ENCODE measurements at places on chromosomes 2 and 18.

- DNase-seq: no peak
These were observed 1785.3 kb upstream of the CELF4 start for GRCh38 chr18:39350945-39351344.

GRCh38 chr2:122519366-122519765, 763.9 kb downstream of the TSN start:
- DNase-seq: no peak

- no peak for DNase-seq
These were observed 621.6 kb upstream of the LRRTM1 start for GRCh38 chr2:80926168-80926567.

- no peak for DNase-seq
These were observed 475.8 kb downstream of the TXNL1 start for GRCh38 chr18:56162311-56163265.

DNA sequence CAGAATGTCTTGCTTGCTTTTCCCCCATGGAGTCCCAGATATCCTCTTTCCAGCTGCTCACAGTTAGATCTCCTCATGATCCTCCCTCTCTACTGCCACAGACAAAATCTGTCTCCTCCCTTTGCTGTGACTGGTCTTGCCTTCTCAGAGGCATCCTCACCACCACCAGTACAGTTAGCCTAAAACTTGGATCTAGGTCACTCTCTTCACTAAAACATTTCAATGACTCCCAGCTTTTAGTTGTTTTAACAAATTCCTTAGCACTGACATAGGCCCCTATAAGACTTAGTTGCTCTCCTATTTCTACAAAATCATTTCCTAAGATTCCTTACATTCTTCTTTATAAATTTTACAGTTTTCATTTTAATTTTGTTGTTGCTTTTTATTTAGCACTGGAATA, 734.2 kb upstream of the CHAC2 start:
- DNase-seq: no peak

GRCh38 chr18:42196651-42197050, 241.6 kb downstream of the PIK3C3 start:
- DNase-seq: no peak

GRCh38 chr2:241947876-241948275, 78.3 kb downstream of the RTP5 start:
- DNase-seq: no peak

GRCh38 chr2:206647985-206648384, 5.7 kb downstream of the FAM237A start:
- DNase-seq: no peak

DNA sequence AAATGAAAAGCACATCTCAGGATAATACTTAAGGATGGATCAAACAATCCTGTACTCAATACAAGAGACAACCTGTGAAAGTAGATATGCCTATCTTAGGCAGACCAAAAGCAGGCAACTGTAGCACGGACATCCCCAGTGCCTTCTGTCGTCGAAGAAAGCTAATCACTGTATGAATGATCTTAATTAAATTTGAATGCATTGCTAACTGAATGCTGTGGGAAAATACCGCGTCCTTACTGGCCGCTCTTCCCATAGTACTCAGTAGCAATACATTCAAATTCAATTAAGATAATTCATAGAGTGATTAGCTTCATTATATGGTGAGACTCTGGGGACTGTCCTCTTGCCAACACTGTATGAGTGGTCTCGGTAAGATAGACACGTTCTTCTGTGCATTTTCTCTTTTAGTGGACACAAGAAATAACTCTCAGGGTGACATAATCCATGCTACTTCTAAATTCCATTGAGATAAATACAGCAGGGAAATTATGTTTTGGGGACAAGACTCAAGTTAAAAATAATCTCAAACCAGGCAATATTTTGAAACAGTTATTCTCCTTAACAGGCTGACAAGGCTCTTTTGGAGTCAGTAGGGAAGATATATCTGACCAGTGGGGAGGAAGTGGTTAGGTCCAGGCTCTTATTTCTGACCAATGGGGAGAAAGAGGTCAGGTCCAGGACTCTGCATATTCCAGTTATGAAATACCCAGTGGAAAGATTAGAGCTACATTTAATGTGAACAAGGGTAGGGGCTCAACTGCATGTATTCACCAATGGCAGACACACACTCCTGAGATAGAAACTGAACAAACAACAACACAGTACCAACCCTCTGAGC, 97.3 kb downstream of the DOCK10 start:
- no peak for DNase-seq

DNA sequence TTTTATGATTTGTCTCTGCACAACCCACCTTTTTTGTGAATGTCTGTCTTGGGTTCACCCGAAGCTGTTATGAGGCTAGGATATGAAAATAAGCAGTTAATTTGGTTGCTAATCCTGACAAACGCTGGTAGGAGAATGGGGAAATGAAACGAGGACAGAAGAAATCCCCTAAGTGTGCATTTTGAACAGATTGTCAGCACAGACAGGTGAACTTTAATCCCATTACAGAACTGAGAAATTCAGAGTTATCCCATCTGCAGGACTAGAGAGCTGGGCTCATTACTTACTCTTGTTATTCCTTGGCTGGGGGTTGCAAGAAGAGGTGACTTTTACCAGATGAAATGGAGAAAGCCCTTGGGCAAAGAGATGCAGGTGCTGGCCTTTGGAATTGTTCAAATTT, 123.3 kb upstream of the NYAP2 start:
- DNase-seq: no peak

DNA sequence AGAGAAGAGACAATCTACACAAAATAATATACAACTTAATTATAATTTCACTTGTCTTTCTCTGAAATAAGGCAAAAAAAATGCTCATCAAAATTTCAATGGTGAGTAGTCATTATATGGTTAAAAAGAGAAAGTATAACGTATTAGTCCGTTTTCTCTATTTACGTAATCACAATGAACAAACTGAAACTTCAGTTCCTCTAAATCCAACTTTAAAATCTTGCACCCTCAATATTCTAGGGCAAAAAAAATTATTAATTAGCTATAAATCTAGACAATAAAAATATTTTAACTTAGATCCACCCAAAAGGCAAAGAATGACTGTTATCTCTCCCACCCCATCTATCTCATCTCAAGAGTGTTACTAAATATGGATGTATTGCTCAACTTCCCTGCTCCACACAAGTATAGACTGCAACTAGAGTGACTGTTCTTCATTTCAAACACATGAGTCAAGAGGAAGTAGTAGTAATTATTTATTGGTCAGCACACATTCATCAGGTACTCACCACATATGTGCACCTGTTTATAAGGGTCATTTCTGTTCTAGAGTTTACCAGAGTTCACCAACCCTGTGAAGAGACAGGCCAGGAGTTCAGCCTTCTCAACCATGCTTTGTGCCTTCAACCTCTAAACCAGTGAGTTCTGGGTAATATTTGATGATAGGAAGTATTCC, 36.4 kb downstream of the STK39 start:
- no peak for DNase-seq

DNA sequence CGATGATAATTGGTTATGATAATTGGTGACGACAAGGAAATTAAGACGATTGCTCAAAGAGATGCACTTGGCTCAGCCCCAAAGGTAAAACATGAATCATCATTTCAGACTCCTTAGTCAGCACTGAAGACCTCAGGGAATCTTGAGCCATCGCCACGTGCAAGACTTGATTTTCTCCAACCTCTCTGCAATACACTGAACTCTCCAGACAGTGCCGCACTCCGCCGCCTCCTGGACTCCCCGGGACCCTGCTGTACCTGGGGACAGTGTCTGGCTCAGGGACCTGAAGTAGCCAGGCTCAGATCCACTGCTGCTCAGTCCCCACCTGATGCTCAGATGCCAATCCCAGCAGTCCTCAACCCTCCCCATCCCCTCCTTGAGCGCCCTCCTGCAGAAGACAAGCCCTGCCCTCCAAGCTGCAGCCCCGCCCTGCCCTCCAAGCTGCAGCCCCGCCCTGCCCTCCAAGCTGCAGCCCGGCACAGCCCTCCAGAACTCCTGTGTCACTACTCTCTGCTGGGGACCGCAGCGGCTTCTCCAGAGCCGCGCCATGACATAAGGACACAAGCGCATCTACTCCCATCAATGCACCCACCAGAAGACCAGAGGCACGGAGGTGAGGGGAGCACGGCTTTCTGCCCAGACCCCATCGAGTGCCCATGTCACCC, 1.1 kb downstream of the TMEM18 start:
- no peak for DNase-seq

GRCh38 chr2:56333812-56334485, 150.2 kb downstream of the CCDC85A start:
- DNase-seq: no peak

GRCh38 chr2:119279666-119280065, 56.0 kb downstream of the STEAP3 start:
- no peak for DNase-seq

DNA sequence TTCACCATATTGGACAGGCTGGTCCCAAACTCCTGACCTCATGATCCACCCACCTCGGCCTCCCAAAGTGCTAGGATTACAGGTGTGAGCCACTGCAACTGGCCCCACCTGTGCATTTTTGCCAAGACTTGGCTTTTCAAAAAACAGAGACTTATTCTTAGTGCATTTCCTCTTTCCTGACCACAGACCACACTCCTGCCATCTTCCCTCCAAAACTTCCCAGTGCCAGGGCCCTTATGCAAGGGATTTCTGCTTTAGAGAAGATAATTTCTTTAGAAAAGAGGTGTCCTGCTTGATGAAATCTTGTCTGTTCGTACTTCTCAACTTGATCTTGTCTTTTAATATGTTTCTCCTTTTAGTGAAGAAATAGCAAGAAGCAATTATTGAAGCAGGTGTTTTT, 98.8 kb upstream of the ZNF516 start:
- no peak for DNase-seq

Data from NCI-H1092 (cell line).